ENCODE measurements at places on chromosomes 3 and 15. TPM values are rescaled to one million over a fixed set of nuclear protein-coding genes. Genes with fewer than 3 reads are reported as not detected.

SYNPR gene
- not detected for total RNA-seq

TLR9 gene
- 0.02 TPM for total RNA-seq

C3orf18 gene
- total RNA-seq: 2.3 TPM

HCLS1 gene
- total RNA-seq: 0.08 TPM

C3orf20 gene
- 0.08 TPM for total RNA-seq

CHRD gene
- 0.35 TPM for total RNA-seq

P2RY1 gene
- total RNA-seq: 0.56 TPM

TIGIT gene
- not detected for total RNA-seq

AQP9 gene
- 0.07 TPM for total RNA-seq

ACTRT3 gene
- 3.0 TPM for total RNA-seq

APOD gene
- 1.2 TPM for total RNA-seq

ANKDD1A gene
- total RNA-seq: 1.9 TPM

KIF15 gene
- 7.9 TPM for total RNA-seq

CAMP gene
- total RNA-seq: not detected

FAM162A gene
- total RNA-seq: 35.2 TPM

GOLGA6L24 gene
- not detected for total RNA-seq

SPPL2A gene
- 96.9 TPM for total RNA-seq

HEG1 gene
- total RNA-seq: 13.8 TPM

SNRPA1 gene
- total RNA-seq: 117 TPM

GABRG3 gene
- total RNA-seq: 0.62 TPM

KCNMB2 gene
- not detected for total RNA-seq

EPHA3 gene
- total RNA-seq: not detected

CCDC71 gene
- 11.6 TPM for total RNA-seq

ROBO2 gene
- not detected for total RNA-seq

ADAMTS7 gene
- 11.0 TPM for total RNA-seq

MAPKBP1 gene
- 4.6 TPM for total RNA-seq

IL17RD gene
- total RNA-seq: 1.1 TPM

RBMS3 gene
- total RNA-seq: 0.90 TPM

DIS3L gene
- 40.4 TPM for total RNA-seq

ATOSA gene
- 9.3 TPM for total RNA-seq

CORO2B gene
- total RNA-seq: 3.0 TPM

SSUH2 gene
- 1.2 TPM for total RNA-seq

SLC2A2 gene
- total RNA-seq: not detected

ABCC5 gene
- 17.2 TPM for total RNA-seq

TIMP4 gene
- 13.6 TPM for total RNA-seq

ERC2 gene
- not detected for total RNA-seq

VWA5B2 gene
- total RNA-seq: 0.60 TPM

IRAK2 gene
- 15.7 TPM for total RNA-seq

MYH15 gene
- total RNA-seq: 0.08 TPM

ARID3B gene
- total RNA-seq: 3.3 TPM

EPHA6 gene
- 0.14 TPM for total RNA-seq

IL1RAP gene
- 5.2 TPM for total RNA-seq

DLEC1 gene
- 0.05 TPM for total RNA-seq

Data from A549 treated with Hydrocortisone at 1 μM for 4 hours (cell line).